ENCODE measurements at places on chromosomes 6 and 20.

- no peak for DNase-seq
Measured at GRCh38 chr6:109093732-109094415, 772 bp downstream of the SESN1 start.

DNA sequence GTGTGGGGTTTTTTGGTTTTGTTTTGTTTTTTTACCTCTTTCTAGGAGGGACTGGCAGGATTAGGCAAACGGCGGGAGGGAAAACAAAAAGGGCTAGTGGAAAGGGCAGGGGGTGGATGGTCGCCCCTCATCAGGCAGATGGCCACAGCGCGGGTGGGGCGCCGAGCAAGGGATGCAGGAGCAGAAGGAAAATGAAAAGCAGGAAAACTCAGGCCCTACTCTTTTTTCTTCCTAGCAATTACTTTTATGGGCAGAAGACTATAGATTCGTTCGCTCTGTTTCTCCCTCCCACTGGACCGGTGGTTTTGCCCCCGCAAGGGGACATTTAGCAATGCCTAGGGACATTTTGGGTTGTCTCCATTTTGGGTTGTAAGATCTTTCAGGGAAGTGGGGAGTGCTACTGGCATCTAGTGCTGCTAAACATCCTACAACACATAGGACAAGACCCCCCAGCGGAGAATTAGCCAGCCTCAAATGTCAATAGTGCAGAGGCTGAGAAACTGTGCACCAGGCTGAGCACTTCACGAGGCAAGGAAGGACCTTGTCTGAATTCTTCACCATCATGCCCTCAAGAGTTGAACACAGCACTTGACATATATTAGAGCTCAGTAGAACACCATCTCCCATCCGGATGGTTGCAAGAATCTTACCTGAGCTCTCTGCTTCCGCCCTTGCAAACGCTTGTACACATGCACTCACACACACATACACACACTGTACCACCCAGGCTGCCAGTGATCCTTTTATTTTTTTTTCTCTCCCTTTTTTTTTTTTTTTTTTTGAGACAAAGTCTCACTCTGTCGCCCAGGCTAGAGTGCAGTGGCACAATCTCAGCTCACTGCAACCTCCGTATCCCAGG lies 4.8 kb upstream of the ZMYND8 start:
- no peak for DNase-seq

GRCh38 chr6:128768187-128768586 lies 114.8 kb upstream of the LAMA2 start:
- no peak for DNase-seq

DNA sequence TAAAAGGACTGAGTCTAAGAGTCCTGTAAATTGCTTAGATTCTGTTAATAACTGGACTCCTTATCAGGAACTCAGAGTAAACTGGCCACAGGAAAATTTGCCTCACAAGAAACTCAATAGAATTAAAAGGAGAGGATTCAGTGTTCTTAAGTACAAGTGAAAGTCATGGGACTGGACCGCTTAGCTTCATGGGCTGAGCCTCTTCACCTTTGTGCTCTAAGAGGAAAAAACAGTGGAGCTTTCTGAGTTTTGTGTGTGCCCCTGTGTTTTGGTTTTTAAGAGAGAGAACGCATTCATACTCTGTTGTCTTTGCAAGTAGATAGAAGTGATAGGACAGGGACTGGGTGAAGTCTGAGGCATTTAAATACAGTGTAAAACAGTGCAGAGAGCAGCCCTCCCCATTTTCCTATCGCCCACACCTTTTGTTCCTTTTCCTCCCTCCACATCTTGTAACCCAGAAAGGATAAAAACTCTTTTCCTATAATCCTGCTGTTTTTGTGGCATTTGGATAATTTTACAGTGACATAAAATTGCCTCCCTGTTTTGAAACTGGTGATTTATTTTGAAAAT lies 49.6 kb downstream of the FOXO3 start:
- DNase-seq: no peak

- DNase-seq: no peak
Measured at GRCh38 chr6:29810371-29810770, 17.3 kb upstream of the HLA-G start.

DNA sequence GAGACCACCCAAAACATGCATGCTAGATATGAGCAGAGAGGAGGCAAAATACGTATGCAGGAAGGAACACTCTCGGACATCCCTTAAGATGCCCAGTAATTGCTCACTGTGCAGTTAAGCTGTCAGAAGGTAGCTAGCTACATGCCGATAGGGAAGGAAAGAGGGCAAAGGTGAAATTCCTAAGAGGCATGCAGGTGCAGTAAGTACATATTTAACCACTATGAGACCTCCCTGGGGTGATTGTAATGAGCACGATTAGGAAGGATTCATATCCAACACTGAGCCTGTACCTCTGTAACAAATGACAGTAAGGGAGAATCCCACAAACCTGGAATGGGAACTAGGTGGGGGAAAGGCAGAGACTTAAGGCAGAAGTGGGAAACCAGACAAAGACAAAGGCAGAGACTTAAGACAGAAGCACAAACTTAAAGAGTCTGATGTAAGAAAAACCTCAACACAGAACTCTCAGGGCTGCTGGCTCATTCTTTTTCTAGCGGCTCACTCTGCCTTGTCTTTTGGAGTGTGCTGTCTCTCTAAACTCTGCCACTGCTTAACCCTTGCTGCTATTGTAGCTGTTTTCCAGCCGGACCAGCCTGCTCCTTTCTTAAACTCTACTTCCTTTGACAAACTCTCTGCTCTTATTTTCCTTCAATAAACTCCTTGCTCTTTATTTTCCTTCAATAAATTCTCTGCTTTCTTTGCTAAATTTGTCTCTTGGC lies 148.1 kb downstream of the UBE3D start:
- no peak for DNase-seq

- no peak for DNase-seq
Measured at GRCh38 chr6:79391480-79391879, 145.8 kb downstream of the LCA5 start.

GRCh38 chr20:11212902-11213301 lies 539.1 kb upstream of the JAG1 start:
- DNase-seq: no peak

DNA sequence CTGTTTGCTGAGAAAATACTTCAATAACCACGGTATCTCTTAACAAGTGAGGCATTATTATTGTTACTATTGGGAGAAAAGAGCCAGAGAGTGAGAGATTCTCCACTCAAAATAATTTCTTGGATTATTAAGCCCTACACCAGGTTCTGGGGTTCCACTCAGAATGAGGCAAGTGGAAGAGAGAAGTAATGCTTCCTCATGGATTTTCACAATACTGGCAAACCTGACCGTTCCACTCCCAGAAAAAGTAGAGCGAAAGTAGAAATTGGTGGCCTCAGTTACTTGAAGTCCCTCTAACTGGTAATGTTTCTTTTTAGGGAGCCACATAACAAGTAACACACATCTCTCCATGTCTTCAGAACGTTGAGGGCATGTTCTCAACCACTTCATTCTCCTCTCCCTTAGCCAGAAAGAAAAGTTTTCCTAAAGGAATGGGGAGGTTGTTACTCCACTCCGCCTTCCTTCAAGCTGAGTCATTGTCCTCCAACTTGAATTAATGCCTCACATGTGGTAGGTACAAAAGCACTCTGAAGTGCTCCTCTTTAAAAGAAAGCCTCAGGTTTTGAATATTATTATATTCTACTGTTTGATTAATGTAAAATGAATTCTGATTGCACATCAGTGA lies 1.9 kb downstream of the BAG2 start:
- DNase-seq: no peak

DNA sequence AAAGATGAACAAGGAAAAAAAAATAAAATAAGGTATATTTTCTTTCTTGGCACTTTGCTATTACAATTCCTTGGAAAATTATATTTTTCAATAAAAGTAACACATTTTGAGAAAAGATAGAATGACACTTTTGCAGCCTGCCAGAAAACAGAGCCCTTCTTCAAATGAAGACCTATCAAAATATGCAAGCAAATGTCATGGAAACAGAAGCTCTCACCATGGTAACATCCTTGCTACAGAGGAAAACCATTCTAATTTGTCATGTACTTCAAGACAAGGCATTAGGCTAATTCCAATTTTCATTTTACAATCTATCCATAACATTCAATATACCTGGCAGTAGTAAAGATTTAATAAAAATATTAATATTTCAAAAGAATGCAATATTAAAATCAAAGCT lies 177.9 kb downstream of the RNGTT start:
- DNase-seq: no peak

GRCh38 chr20:38092260-38092857 lies 58.8 kb downstream of the RPRD1B start:
- no peak for DNase-seq

DNA sequence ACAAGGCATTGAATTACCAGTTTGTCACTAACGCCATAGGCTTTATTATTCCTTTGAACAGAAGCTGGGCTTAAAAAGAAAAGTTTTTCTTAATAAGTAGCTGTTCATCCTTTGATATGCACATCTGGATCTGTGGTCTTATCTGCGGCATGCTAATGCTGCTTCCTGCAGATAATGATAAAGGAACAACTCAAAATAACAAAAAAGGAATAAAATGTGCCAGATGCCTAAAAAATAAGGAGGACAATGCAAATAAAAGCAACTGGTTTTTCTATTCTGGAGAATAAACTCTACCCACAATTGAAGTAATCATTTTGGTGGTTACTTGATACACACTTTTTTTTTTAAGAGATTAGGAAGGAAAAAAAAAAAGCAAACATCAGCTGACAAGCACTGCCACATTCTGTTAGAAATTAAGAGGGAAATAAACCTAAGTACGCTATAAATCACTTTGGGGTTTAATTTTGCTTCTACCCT lies 156.8 kb upstream of the SALL4 start:
- DNase-seq: no peak

DNA sequence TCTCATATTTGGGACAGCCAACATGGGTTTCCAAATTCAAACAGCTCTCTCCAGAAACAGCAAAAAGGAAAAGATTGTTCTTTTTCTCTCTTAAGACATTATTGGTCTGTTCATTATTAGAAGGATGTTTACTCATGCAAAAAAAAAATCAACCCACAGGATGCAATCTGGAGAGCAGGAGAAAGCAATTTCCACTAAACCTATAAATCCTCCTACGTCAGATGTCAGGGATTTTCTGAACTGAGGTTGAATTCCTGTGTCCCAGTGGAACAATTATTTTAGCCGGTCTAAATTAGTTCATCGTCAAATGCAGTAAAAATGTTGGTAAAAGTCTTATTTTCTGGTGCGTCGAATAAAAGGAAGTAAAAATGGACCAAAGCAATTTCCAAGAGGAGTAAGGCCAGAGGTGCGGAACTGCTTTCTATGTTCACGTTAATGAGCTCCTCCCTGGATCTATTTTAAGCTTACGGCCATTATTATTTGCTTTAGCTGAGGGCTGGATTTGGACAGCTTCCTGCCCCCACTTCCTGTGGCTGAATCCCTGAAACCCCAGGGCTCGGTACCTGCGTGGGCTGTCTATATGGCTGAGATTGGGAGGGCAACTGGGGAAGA lies at the start of gene GABRR1:
Gene GABRR1 (minus strand): TSS at position 60 of the 612 bp plus-strand sequence. CDS start 36 bp downstream, at position 24.
- no peak for DNase-seq

- DNase-seq: no peak
Measured at GRCh38 chr20:16446246-16446645, 127.0 kb downstream of the KIF16B start.

- DNase-seq: no peak
Measured at GRCh38 chr6:22590423-22590822, 21.1 kb downstream of the HDGFL1 start.

- DNase-seq: no peak
Measured at GRCh38 chr6:83313882-83314281, 117.0 kb downstream of the ME1 start.

- DNase-seq: no peak
Measured at GRCh38 chr6:139356924-139357323, 17.5 kb downstream of the CITED2 start.

DNA sequence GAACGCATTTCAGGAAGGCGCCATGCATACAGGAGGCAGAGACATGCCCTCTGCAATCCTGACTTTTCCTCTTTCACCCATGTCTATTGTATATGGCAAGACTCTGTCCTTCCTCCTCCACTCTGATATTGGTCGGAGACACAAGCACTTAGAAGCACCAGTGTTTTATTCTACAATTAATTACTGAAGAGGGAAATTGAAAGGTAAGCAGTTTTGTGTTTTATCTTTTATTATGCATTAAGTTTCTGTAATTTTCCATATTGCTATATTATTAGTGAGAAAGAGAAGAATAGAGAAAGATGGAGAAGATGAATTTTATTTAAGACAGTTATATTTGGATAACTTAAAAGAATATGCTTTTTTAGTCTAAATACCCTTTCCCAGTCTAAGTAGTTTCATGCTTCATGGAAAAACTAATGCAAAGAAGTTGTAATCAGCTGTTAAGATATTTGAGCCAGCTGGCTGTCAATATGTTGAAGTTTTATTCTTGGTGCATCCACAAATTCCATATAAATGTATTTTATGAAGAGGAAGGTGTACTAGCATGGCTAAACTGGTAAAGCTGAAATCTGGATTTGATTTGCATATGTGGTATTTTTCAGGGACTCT lies 13.6 kb downstream of the ARID1B start:
- no peak for DNase-seq

GRCh38 chr6:163940705-163941623 lies 526.4 kb downstream of the QKI start:
- DNase-seq: no peak

- no peak for DNase-seq
Measured at GRCh38 chr6:29527126-29527525, 32.4 kb downstream of the UBD start.

All from nucleus accumbens (tissue), 56 donors.